Activated CD4-positive, alpha-beta memory T cell treated with anti-CD3 and anti-CD28 coated beads for 36 hours (primary cell): ENCODE measurements at places on chromosomes 1 and 21. TPM values are rescaled to one million over a fixed set of nuclear protein-coding genes. Genes with fewer than 3 reads are reported as not detected.

The SLC25A34 gene
- 1.5 TPM for total RNA-seq

- no peak overlapping the region for H3K4me3 ChIP-seq
- no peaks in the 10 kb centered on the region for H3K4me1 ChIP-seq
- H3K27me3 ChIP-seq = no peaks in the 10 kb centered on the region
Measured at GRCh38 chr21:40166291-40166843, 299.1 kb downstream of the PCP4 start.

The RGS16 gene
- total RNA-seq = 51.9 TPM

DNA sequence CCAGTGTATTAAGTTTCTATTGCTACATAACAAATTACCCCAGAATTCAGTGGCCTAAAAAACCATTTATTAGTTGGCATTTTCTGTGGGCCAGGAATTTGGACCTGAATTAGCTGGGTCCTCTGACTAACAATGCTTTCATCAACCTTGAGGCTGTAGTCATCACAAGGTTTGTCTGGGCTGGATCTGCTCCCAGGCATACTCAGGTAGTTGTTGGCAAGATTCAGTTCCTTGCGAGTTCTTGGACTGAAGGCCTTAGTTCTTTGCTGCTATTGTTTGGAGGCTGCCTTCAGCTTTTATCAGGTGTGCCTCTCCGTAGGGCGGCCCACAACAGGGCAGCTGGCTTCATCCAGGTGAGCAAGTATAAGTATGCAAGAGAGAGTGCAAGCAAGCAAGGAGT is 31.4 kb upstream of the DEPDC1 start:
- no peaks in the 10 kb centered on the region for H3K36me3 ChIP-seq
- H3K4me3 ChIP-seq = no peak overlapping the region
- H3K4me1 ChIP-seq = no peaks in the 10 kb centered on the region
- no peak overlapping the region for H3K27ac ChIP-seq

GRCh38 chr1:53987880-53988279 is 30.1 kb downstream of the LDLRAD1 start:
- H3K27ac ChIP-seq = no peak overlapping the region
- peaks cover 18% of the 10 kb centered on the region for H3K4me1 ChIP-seq
- no peak overlapping the region for H3K4me3 ChIP-seq
- H3K27me3 ChIP-seq = no peaks in the 10 kb centered on the region
- DNase-seq = peak; percentile 34
- H3K36me3 ChIP-seq = no peaks in the 10 kb centered on the region

DNA sequence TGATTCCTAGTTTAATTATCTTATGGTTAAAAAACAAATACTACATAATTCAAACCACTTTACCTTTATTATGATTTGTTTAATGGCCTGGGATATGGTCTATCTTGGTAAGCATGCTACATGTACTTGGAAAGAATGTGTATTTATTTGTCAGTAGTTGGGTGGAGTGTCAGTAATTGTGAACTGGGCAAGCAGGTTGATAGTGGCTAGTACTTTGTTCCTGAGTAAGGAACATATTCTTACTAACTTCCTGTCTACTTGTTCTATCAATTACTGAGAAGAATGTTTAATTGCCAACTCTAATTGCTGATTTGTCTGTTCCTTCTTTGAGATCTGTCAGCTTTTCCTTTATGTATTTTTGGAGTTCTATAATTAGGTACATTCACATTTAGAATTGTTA is 49.2 kb upstream of the ABCG1 start:
- peaks cover 2% of the 10 kb centered on the region for H3K4me1 ChIP-seq
- no peak overlapping the region for H3K4me3 ChIP-seq
- no peaks in the 10 kb centered on the region for H3K27me3 ChIP-seq
- no peak overlapping the region for H3K27ac ChIP-seq
- no peaks in the 10 kb centered on the region for H3K36me3 ChIP-seq

- peaks cover 18% of the 10 kb centered on the region for H3K27me3 ChIP-seq
- H3K36me3 ChIP-seq = no peaks in the 10 kb centered on the region
- H3K4me3 ChIP-seq = no peak overlapping the region
- DNase-seq = no peak
Measured at GRCh38 chr1:20120796-20121195, 1.5 kb upstream of the PLA2G2D start.

DNA sequence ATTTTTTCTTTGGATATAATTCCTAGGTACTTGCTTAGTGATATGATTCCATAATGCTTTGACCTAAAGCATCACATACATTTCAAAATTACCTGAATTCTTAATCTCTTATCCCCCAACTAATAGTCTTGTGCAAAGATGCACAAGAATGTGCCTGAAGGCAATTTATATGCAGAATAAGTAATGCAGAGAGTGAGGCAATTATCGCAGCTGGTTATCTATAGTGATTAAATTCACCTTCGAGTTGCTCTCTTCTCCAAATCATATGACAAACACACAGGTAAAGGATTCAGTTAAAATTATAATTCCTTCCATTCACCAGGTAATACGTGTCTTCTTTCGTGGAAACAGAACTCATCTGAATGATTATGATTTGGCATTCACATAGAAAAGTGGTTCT is 717.3 kb downstream of the MRPL39 start:
- no peaks in the 10 kb centered on the region for H3K36me3 ChIP-seq
- no peaks in the 10 kb centered on the region for H3K4me1 ChIP-seq
- no peak for DNase-seq
- no peak overlapping the region for H3K27ac ChIP-seq
- no peak overlapping the region for H3K4me3 ChIP-seq

The TBCE gene
- 26.3 TPM for total RNA-seq

The OTUD7B gene
- 24.7 TPM for total RNA-seq

The S100A14 gene
- 0.46 TPM for total RNA-seq

DNA sequence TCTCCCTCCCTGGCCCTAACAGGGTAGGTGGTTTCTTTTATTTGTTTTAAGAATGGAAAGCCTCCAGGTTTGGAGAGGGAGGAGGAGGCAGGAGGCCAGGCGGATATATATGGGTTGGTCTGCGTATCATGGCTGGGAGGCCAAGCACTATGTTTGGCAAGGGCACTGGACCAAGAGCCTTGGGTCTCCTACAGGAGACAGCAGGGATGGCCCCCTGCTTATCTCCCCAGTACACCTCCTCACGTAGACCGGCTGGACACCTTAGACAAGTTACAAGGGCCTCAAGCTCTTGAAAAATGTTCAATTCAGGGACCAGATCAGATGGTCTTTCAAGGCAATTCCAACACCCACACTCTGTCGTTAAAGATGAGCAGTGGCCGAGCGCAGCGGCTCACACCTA is 10.9 kb downstream of the SLC41A1 start:
- peaks cover 10% of the 10 kb centered on the region for H3K36me3 ChIP-seq
- H3K27ac ChIP-seq = no peak overlapping the region
- no peaks in the 10 kb centered on the region for H3K27me3 ChIP-seq
- H3K4me3 ChIP-seq = no peak overlapping the region
- H3K4me1 ChIP-seq = peaks cover 29% of the 10 kb centered on the region

The RIMS3 gene
- 3.7 TPM for total RNA-seq

DNA sequence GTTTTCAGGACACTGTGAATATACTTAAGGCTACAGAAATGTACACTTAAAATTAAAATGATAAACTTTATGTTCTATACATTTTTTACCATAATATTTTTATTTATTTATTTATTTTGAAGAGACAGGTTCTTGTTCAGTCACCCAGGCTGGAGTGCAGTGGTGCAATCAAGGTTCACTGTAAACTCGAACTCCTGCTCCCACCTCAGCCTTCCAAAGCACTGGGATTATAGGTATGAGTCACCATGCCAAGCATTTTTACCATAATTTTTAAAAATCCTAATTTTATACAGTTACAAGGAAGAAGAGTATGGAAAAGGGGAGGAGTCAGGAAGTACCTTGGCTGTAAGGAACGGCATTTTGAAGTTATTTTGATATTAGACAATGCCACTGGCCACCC is 23.6 kb upstream of the ANGPTL3 start:
- H3K36me3 ChIP-seq = peaks cover 26% of the 10 kb centered on the region
- no peak overlapping the region for H3K27ac ChIP-seq
- H3K27me3 ChIP-seq = no peaks in the 10 kb centered on the region

The KCNJ9 gene
- not detected for total RNA-seq

GRCh38 chr21:33402001-33402979 is 923 bp upstream of the IFNGR2 start:
- H3K27me3 ChIP-seq = peaks cover 16% of the 10 kb centered on the region
- peaks cover 8% of the 10 kb centered on the region for H3K36me3 ChIP-seq
- peak overlapping the region; percentile 70 for H3K4me3 ChIP-seq
- peaks cover 34% of the 10 kb centered on the region for H3K4me1 ChIP-seq
- peak; percentile 30 for DNase-seq
- H3K27ac ChIP-seq = peak overlapping the region; percentile 62

GRCh38 chr21:39523399-39523798 is 71.6 kb downstream of the SH3BGR start:
- no peak for DNase-seq
- no peaks in the 10 kb centered on the region for H3K36me3 ChIP-seq
- H3K27ac ChIP-seq = no peak overlapping the region
- H3K4me3 ChIP-seq = no peak overlapping the region

DNA sequence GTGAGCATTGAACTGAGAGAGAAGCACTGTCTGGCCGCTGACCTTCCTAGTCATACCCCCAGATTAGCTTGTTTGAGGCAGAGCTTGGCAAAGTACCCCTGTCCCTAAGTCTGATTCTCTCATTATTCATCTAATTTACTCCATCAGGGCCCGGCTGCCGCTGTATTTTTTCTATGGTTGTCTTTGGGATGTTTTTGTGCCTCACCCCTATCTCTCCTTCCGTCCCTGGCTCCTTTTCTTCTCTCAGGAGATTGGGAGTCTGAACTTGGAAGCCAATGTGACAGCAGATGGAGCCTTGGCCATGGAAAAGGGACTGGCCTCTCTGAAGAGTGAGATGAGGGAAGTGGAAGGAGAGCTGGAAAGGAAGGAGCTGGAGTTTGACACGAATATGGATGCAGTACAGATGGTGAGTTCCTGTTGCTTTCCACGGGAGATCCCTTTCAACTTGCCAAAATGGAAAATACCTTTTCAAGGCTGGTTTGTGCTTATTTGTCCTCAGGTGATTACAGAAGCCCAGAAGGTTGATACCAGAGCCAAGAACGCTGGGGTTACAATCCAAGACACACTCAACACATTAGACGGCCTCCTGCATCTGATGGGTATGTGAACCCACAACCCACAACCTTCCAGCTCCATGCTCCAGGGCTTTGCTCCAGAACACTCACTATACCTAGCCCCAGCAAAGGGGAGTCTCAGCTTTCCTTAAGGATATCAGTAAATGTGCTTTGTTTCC is 53.9 kb downstream of the LAMC2 start:
- H3K27ac ChIP-seq = no peak overlapping the region
- no peaks in the 10 kb centered on the region for H3K4me1 ChIP-seq
- no peaks in the 10 kb centered on the region for H3K36me3 ChIP-seq
- no peak overlapping the region for H3K4me3 ChIP-seq
- no peak for DNase-seq

DNA sequence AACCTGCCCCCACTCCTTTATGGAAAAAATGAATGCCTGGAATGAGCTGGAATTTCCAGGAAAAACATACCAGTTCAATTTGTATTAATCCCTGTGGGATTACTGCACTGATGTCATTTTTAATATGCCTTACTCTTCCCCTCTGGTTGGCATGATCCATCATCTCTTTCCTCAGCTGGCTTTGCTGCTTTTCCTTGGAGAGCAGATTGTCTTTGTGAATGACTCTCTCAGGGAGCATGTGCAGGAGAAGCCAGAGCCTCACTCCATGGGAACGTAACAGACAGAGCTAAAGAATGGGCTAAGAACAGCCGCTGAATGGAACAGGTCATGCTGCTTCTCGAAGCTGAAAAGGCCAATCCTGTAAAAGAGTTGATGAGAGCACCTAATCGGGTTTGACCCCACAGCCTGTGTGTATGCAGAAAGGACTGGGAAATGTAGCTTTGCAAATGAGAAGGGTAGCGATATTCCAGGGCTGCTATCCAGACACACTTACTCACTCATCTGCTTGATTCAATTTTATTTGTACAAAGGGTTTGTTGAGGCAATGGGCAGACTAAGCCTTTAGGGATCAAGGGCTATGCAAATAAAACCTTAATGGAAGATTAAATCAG is 20.7 kb downstream of the PHC2 start:
- H3K36me3 ChIP-seq = no peaks in the 10 kb centered on the region
- H3K27me3 ChIP-seq = peaks cover 13% of the 10 kb centered on the region
- DNase-seq = no peak
- no peak overlapping the region for H3K4me3 ChIP-seq
- no peaks in the 10 kb centered on the region for H3K4me1 ChIP-seq
- H3K27ac ChIP-seq = no peak overlapping the region

The MX2 gene
- total RNA-seq = 26.9 TPM

- H3K4me3 ChIP-seq = no peak overlapping the region
- H3K4me1 ChIP-seq = no peaks in the 10 kb centered on the region
- H3K36me3 ChIP-seq = peaks cover 17% of the 10 kb centered on the region
- no peaks in the 10 kb centered on the region for H3K27me3 ChIP-seq
- DNase-seq = no peak
Measured at GRCh38 chr1:42592811-42593210, 65.4 kb upstream of the PPIH start.

DNA sequence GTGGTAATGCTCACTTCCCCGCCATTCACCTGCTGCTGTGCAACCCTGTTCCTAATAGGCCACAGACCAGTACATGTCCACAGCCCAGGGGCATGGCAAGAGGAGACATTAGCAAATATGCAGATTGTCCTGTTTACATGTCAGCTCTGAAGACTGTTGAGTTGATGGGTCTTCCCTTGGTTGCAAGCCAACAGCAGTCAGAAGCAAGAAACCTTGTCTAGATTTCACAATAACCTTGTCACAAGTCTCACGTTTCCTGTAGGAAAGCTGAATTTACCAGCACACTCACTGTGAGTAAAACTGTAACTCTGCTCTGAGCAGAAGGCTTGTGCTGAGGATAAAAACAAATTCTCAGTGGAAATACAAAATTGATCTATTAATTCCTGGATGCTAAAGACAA is 195.1 kb downstream of the HLX start:
- H3K4me3 ChIP-seq = no peak overlapping the region
- no peaks in the 10 kb centered on the region for H3K4me1 ChIP-seq
- no peaks in the 10 kb centered on the region for H3K36me3 ChIP-seq
- no peak for DNase-seq

The SLC35F3 gene
- total RNA-seq = 0.70 TPM

The HDAC1 gene
- total RNA-seq = 139 TPM

DNA sequence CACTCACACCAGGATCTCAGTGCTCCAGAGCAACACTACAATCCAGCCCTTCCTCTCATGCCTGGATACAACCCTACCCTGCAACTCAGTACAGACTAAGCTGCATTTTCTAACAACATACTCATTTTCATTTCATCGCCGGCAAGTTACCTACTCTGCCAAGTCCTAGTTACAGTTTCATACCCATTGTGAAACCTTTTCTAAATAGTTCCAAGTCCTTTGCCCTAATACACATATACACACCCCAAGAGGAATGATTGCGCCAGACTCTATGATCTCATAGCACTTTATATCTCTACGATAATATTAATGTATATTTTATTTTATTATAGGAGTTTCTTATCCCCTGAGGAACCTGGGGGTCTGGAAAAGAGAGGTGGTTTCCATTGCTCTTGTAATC is 122.4 kb downstream of the LMX1A start:
- no peak overlapping the region for H3K4me3 ChIP-seq
- DNase-seq = no peak
- H3K27ac ChIP-seq = no peak overlapping the region
- H3K36me3 ChIP-seq = no peaks in the 10 kb centered on the region
- peaks cover 46% of the 10 kb centered on the region for H3K27me3 ChIP-seq

- peaks cover 41% of the 10 kb centered on the region for H3K36me3 ChIP-seq
- no peak for DNase-seq
- no peak overlapping the region for H3K4me3 ChIP-seq
- H3K4me1 ChIP-seq = no peaks in the 10 kb centered on the region
- H3K27me3 ChIP-seq = no peaks in the 10 kb centered on the region
- H3K27ac ChIP-seq = no peak overlapping the region
Measured at GRCh38 chr1:39755965-39756659, 15.0 kb downstream of the OXCT2 start.

GRCh38 chr21:38621132-38621531 is 122.9 kb upstream of the ERG start:
- no peak overlapping the region for H3K4me3 ChIP-seq
- H3K27me3 ChIP-seq = peaks cover 2% of the 10 kb centered on the region
- no peaks in the 10 kb centered on the region for H3K4me1 ChIP-seq
- DNase-seq = no peak

The WDR64 gene
- not detected for total RNA-seq
